ENCODE measurements at places on chromosomes 6 and 20.

- no peak for DNase-seq
Observed at GRCh38 chr6:80543598-80544222, 437.2 kb downstream of the BCKDHB start.

GRCh38 chr6:35310265-35310831 is 12.7 kb downstream of the DEF6 start:
- DNase-seq = peak; percentile 37

- DNase-seq = peak; percentile 85
Observed at GRCh38 chr6:158686791-158687381, 37.0 kb downstream of the SYTL3 start.

GRCh38 chr6:26104457-26105108 is 17.4 kb downstream of the HFE start:
- DNase-seq = no peak

DNA sequence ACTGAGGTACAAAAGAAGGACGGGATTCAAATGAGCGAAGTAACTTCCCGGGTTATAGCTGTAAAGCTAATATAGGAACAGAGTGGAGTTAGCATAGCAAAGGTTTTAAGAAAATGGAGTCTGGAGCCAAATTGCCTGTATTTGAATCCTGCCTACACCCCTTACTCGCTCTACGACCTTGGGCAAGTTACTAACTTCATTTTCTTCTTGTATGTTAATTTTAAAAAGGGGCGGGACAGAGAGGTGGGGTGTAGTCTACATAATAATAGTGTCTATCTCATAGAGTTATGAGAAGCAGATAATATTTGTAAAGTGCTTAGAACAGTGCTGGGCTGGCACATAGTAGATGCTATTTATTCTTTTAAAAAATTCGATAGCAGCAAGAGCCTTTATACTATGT is 705 bp downstream of the ZSCAN23 start:
- no peak for DNase-seq

- DNase-seq = no peak
Observed at GRCh38 chr6:65126667-65127066, 580.4 kb downstream of the EYS start.

DNA sequence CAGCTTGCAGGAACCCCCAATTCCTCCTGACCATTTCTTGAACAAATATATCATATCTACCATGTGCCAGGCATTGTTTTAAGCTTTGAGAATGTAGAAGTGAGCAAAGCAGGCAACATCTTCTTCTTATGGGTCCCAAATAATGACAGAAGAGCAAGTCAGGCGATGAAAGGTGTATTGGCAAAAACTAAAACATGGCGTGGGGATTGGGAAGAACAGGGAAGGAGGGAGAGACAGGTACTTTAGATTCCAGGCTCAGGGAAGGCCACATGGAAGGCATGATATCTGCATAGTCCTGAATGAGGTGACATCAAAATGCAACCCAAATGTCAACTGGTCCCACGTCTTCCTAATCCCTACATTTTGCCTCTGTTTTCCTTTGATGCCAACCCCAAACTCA is 187.1 kb downstream of the ZNF217 start:
- DNase-seq = no peak

DNA sequence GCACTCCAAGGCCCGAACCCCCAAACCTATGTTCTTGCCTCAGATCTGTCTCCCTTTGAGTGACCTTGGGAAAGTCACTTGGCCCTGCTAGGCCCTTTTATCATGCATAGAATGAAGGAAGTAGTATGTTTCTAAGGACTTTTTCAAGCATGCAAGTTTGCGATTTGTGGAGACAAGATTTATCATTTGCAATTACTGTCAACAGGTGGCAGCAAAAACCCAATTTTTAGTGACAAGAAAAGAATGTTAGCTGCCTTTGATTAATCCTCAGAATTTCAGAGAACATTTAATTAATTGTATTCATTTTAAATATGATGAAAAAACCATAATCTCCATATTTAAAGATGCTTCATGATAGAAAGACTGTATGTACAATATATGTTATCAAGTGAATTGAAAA is 28.3 kb upstream of the PREP start:
- DNase-seq = peak; percentile 63

GRCh38 chr20:21031666-21032065 is 74.5 kb downstream of the LINC00237 start:
- no peak for DNase-seq

GRCh38 chr20:20754714-20755113 is 42.3 kb upstream of the RALGAPA2 start:
- DNase-seq = no peak

GRCh38 chr6:166202321-166202733 is 34.7 kb upstream of the TBXT start:
- DNase-seq = no peak

DNA sequence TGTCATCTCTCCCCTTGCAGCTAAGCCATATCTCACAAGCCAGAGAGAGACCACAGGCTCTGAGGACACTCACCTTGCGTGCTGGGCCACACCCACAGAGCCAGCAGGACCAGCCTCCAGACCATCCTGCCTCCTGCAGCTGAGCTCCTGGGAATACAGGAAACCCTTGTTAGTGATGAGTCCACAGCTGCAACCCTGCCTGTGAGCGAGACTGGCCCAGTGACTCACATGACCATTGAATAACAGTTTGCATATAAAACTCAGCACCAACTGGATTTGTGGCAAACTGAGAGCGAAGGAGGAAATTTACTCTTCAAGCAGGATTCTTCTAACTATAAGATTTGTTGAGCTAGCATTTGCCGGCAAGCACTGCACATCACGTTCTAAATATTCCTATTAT is 3.0 kb downstream of the THBS2 start:
- DNase-seq = no peak

DNA sequence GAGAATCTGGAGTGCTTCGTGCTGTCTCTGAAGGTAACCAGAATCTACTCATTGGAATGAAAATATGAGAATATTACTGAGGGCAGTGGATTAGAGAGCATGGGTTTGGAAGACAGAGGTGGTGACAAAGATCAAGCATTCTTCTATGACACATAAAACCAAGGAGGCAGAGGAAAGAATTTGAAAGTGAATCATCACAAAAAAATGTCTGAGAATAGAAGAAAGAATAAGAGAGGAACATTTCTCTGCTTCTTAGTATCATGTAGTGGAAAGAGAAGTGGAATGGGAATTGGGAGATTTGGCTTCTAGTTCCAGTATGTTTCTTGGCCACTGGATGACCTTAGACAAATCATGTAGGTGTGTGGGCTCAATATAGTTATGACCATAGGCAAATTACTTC is 474.0 kb downstream of the TFAP2B start:
- no peak for DNase-seq

DNA sequence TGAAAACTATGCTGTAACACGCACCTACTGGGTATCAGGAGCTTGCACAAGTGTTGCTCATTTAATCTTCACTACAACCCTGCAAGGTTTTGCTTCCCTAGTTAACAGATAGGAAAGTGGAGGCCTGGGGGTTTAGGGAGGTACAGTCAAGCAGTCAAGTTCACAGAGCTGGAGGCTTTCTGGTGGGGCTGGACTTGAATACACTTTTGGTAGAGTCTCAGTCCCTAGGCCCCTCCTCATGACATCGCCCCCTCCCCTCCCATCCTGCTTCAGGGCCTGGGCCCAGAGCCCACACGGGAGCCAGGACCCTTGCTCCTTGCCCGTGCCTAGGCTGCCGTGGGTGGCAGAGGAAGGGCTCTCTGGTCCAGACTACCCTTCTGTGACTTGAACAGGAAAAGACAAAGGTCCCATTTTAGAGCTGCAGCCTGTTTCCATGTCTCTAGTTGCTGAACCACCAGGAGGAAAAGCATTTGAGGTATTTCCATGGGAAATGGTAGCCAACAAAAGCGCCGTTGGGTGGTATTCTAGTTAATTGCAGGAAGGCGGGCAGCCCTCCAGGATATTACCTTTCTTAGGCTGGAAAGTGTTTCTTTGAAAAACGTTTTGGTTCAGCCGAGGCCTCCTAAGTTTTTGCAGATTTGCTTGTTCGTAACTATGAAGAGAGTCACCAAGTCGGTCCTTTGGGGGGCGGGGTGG is 84.9 kb downstream of the CDC5L start:
- DNase-seq = no peak

DNA sequence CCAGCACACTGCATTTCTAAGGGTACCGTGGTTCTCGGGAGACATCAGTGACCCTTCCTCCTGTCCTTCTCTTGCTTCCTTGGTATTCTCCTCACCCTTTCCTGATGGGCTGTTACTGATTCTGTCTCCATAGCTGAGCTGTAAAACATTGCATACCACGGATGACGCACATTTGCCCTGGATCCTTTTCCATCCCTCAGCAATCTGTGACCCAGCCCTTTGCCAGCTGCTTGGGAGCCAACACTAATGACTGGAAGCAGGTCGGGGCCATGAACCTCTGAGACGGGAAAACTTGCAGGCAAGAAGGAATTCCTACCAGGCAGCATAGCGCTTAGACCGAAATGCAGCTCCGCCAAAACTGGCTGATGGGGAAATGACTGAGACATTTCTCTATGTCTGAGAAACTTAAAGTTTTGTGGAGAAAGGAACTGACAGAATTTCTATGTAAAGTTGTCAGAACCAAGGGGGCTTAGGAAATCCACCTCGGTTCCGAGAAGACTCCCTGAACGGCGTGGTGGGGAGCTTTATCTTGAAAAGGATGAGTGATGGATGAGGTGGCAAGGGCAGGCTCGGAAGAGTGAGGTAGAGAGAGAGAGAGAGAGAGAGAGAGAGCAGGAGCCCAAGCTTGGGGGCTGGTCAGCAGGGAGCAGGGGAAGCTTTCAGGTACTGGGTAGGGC is 19.2 kb downstream of the TUBB2B start:
- no peak for DNase-seq

GRCh38 chr6:136967876-136968752 is 46.0 kb downstream of the SLC35D3 start:
- DNase-seq = peak; percentile 64

DNA sequence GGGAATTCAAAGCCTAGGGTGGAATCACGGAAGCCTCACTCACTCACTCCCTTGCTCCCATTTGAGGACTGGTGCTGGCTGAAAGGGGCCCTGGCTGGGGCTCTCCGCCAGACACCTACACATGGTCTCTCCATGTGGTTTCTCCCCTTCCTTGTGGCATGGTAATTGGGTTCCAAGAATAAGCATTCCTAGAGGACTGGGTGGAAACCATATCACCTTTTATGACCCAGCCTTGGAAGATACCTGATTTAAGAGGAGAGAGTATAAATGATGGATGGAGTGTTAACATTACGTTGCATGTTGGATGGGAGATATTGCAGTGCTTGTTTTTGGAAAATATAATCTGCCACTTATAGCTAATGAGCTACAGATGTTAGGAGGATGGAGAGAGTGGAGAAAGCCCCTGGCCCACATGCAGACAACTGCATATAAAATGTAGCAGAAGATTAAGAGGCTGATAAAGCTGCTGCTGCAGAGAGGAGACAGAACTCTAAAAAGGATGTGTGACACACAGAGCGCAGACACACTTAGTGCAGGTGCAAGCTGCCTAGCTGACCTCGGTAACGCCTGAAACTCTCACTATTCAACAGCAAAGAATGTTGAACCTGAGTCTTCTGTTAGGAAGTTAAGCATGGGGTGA is 23.3 kb upstream of the CDKN1A start:
- no peak for DNase-seq

- DNase-seq = no peak
Observed at GRCh38 chr6:165679326-165679725, 16.3 kb upstream of the PDE10A start.

DNA sequence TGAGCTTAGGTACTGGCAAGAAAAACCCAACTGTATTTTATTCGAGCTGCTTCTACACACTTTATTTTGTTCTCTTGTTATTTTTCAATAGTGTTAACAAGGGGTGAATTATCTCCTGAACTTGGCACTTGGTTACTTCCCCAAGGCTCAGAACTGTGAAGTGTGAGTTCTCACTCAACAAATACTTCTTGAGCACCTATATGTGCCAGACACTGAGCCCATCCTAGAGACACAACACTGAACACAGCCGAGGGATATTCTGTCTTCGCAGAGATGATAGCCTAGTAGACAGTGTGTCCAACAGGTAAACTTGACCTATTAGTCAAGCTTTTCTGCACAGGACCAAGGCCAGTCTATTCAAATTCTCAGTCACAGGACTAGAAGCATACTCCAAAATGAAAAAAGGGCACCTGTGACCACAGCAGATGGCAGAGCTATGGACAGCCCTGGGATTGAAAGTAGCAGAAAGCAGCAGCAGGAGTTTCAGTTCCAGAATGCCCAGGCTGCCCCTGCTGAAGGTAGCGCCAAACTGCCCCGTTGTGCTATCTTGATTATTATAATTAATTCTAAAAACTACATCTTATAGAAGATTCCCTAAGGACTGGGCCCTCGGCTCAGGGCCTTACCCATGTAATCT is 77.8 kb upstream of the TAB2 start:
- no peak for DNase-seq

- no peak for DNase-seq
Observed at GRCh38 chr6:110486756-110487155, 10.3 kb upstream of the SLC22A16 start.

DNA sequence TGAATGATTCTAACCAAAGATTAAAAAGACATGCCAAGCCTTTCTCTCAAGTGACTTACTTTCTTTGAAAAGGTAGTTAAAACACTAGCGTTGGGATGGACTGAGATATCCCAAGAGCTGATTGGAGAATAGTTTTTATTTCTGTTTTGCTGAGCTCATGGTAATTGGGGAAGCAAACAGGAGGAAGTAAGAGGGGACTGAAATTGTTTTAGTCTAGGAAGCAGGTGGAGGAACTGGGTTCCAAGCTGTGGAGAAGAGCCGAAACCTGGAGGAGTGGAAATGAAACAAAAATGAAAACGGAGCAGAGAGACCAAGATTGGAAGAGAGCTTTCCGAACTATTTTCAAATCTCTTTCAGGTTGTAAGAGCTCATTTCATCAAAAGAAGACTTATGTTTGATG is 59.9 kb upstream of the TENT5A start:
- DNase-seq = no peak

- DNase-seq = no peak
Observed at GRCh38 chr20:5821627-5822215, 71.5 kb downstream of the SHLD1 start.

- DNase-seq = no peak
Observed at GRCh38 chr6:119454714-119455113, 105.2 kb upstream of the MAN1A1 start.

DNA sequence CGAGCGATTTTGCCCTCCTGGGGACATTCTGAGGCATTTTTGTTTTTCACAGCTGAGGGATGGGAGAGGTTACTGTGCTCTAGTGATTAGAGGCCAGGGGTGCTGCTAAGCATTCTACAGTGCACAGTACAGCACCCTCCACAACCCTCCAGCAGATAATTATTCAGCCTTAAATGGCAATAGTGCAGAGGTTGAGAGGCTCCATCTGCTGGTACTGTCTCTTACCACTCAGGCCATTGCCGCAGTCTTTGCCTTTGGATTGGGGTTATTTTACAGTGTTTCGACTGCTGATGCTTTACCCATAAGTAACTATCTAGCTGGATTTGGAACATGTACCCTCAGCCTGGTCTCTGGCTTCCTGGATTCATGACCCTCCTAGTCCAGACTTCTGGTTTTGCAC is 705.3 kb downstream of the KIF16B start:
- no peak for DNase-seq

GRCh38 chr6:20620043-20620442 is 85.8 kb downstream of the CDKAL1 start:
- no peak for DNase-seq
